H54 (cell line): ENCODE measurements at places on chromosomes 1 and 21.

DNA sequence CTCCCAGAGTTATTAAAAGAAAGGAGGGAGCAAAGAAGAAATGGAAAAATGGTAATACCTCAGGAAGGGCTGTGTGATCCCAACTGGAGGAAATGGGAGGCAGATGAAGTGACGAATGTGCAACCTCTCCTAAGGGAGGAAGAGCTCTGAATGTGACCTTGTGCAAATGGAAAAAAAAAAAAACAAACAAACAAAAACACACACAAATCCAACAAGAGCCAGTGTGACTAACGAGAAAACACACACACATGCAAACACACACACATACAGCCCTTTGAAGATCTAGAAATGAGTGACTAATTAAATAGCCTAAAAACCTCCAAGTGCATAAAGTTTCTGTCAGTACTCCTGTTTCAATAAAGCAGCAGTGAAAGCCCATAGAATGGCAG, 49.0 kb downstream of the CCN1 start:
- no peak for DNase-seq

GRCh38 chr1:64624218-64624713, 120.6 kb upstream of the RAVER2 start:
- no peak for DNase-seq

- no peak for DNase-seq
Measured at GRCh38 chr1:3620708-3621107, 4.1 kb upstream of the TPRG1L start.

GRCh38 chr1:168556647-168557046, 12.8 kb upstream of the XCL2 start:
- DNase-seq, result no peak

DNA sequence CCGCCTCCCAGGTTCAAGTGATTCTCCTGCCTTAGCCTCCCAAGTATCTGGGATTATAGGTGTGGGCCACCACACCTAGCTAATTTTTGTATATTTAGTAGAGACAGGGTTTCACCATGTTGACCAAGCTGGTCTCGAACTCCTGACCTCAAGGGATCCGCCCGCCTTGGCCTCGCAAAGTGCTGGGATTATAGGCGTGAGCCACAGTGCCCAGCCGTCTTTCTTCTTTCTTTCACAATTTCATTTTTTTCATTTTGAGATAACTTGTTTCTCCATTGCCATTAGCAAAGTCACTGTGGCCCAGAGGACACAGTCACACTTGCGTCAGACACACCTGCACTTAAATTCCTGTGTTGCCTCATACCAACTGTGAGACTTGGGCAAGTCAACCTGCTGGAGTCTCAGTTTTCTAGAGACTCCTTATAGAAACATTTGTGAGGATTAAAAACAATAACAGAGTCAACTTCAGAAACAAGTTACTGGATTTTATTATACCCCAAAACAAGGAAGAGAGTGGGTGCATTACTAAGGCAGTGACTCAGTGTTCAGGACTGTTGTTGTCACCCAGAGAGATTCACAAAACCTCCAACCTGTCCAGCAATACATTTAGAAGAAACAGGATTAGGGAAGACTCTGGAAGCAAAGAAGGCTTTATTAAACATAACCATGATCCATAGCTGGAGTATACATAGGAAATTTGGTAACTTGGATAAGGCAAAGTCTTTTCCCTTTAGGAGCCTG, 2.6 kb downstream of the TEDDM1 start:
- DNase-seq, result no peak

DNA sequence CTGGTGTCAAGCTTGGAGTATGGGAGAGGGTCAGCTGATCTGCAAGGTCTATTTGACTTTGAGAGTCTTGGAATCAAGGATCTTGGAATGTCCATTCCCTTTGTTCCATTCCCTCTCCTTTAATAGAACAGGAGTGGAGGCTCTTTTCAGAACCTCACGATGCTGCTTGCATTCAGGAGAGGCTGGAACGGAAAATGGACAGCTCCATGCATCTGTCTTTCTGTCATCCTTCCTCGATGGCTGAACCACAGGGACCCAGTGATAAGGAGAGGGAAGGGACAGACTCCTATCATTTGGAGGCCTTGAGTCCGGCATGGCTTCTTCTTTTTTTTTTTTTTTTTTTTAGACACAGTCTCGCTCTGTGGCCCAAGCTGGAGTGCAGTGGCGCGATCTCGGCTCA, 14.9 kb upstream of the LIN28A start:
- no peak for DNase-seq

GRCh38 chr1:103561643-103562395, 9.6 kb upstream of the AMY2B start:
- no peak for DNase-seq
